ENCODE measurements at places on chromosomes 16 and 17.
A peak's percentile ranks its signal among the peaks of the same experiment; 100 is the strongest.

- H3K27ac ChIP-seq = no peak overlapping the region
- peaks cover 12% of the 10 kb centered on the region for H3K4me1 ChIP-seq
- H3K27me3 ChIP-seq = peaks cover 2% of the 10 kb centered on the region
- DNase-seq = no peak
- peaks cover 8% of the 10 kb centered on the region for H3K36me3 ChIP-seq
- H3K4me3 ChIP-seq = no peak overlapping the region
These were observed 209.0 kb downstream of the RGS9 start for GRCh38 chr17:65346166-65346565.

DNA sequence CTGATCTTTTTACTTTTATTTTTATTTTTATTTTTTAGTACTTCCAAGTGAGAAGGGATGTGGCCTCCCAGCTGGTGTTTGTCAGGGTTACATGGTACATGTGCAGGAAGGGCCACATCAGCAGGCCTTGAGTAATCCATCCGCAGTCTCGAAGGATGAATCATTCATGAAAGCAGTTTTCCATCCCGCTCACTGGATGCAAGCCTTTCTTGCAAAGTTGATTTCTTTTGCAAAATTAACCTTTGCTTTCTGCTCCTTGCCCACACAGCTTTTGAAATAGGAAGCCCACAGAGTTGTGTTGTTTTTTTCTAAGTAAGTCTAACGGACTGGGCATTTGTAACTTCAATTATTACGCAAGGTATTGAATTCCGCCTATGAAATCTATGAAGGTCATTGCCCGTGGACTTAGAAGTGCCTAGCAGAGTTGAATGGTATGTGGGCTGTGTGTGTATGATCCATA, 157.4 kb downstream of the PRKCA start:
- H3K27me3 ChIP-seq = no peaks in the 10 kb centered on the region
- no peak for DNase-seq
- peaks cover 18% of the 10 kb centered on the region for H3K36me3 ChIP-seq

DNA sequence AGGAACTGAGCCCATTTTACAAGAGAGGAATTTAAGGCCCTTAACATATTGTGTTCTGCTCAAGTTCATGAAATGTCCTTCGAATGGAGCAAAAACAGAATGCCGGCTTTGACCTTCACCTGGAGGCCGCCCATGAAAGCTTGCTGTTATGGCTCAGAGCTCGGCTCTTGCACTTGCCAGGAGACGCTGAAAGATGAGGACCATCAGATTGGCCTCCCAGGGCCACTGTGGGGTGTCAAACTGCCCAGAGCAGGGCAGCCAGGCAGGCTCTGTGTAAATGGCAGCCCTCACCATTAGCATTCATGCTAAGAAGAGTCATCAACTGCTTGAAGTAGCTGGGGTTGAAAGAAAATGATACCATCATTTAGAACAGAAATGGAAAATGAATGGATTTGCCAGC, 39.3 kb downstream of the IL21R start:
- H3K27ac ChIP-seq = peak overlapping the region; percentile 62
- H3K36me3 ChIP-seq = peaks cover 55% of the 10 kb centered on the region
- no peak for DNase-seq
- no peak overlapping the region for H3K4me3 ChIP-seq
- H3K4me1 ChIP-seq = peaks cover 15% of the 10 kb centered on the region
- no peaks in the 10 kb centered on the region for H3K27me3 ChIP-seq

GRCh38 chr17:39244600-39245570, 19.1 kb upstream of the STAC2 start:
- H3K27ac ChIP-seq = no peak overlapping the region
- peaks cover 18% of the 10 kb centered on the region for H3K4me1 ChIP-seq
- H3K36me3 ChIP-seq = no peaks in the 10 kb centered on the region
- H3K4me3 ChIP-seq = peak overlapping the region; percentile 65
- no peaks in the 10 kb centered on the region for H3K27me3 ChIP-seq

DNA sequence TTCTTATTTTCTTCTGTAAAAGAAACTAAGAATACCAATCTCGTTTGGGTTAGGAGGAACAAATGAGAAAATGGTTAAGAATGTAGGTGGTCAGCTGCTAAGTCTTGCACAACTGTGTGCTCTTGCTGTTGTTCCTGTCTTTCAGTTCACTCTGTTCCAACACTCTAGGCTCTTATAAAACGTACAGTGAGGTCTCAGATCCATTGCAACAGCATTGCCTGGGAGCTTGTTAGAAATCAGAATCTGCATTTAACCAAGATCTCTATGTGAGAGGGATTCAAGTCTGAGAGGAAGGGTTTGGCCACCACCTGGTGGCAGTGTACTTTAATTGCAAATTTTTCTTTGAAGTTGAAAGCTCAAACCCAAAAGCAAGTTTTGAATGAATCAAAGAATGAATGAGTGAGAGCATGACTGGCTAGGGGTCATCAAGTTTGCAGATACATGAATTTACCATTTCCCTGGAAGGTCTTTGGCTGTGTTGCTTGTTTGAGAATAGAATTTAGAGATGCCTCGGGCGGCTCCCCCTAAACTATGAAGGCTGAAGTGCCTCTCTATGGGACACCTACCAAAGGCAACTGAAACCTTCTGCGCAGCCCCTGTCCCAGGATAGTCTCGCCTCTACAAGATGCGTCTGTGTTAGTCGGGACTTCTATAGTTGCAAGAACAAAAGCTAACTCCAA, 2.5 kb downstream of the ALOX15B start:
- no peaks in the 10 kb centered on the region for H3K36me3 ChIP-seq
- peak; percentile 17 for DNase-seq
- peaks cover 9% of the 10 kb centered on the region for H3K4me1 ChIP-seq
- H3K4me3 ChIP-seq = no peak overlapping the region

DNA sequence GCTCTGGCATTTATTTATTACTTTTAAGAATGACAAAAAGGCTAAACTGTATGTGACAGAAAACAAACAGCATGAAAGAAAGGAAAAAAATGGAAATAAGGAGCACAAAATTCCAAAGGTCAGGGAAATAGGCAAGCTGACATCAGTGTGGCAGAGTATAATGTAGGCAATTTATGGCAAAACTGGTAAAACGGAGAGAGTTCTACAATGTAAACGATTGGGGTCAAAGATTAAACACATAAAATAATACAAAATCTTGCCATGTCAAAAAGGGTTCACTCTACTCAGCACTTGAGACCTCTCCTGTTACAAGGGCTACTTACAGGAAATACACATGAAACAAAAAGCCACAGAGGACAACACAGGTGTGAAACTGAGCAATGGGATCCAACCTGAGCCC, 47.0 kb upstream of the CDRT4 start:
- H3K27me3 ChIP-seq = no peaks in the 10 kb centered on the region
- DNase-seq = no peak
- no peak overlapping the region for H3K27ac ChIP-seq
- no peaks in the 10 kb centered on the region for H3K4me1 ChIP-seq

DNA sequence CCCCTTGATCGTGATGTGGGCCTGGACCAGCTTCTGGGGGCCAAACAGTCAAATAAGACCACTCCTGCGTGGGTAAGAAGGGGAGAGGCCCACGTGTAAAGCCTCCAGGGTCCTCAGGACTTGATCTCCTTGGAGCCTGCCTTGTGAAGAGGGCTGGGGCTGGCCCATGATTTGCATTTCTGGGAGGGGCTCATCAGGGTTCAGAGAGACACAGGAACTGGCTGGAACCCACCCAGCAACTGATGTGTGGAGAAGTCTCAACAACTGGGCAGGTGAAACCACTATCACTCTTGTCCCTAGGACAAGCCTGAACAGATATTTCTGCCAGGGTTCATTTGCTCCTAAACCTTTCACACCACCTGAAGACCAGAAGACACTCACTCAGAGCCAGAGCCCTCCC, 214.7 kb downstream of the ZNF423 start:
- no peaks in the 10 kb centered on the region for H3K27me3 ChIP-seq
- DNase-seq = no peak
- no peak overlapping the region for H3K27ac ChIP-seq
- no peak overlapping the region for H3K4me3 ChIP-seq
- H3K4me1 ChIP-seq = peaks cover 1% of the 10 kb centered on the region
- H3K36me3 ChIP-seq = no peaks in the 10 kb centered on the region

GRCh38 chr16:68436581-68436980, 11.7 kb downstream of the SMPD3 start:
- H3K27me3 ChIP-seq = no peaks in the 10 kb centered on the region
- no peak overlapping the region for H3K4me3 ChIP-seq
- no peak overlapping the region for H3K27ac ChIP-seq

GRCh38 chr17:69596141-69596540, 181.6 kb downstream of the MAP2K6 start:
- no peak overlapping the region for H3K4me3 ChIP-seq
- no peak for DNase-seq
- H3K27me3 ChIP-seq = peaks cover 9% of the 10 kb centered on the region
- no peak overlapping the region for H3K27ac ChIP-seq

DNA sequence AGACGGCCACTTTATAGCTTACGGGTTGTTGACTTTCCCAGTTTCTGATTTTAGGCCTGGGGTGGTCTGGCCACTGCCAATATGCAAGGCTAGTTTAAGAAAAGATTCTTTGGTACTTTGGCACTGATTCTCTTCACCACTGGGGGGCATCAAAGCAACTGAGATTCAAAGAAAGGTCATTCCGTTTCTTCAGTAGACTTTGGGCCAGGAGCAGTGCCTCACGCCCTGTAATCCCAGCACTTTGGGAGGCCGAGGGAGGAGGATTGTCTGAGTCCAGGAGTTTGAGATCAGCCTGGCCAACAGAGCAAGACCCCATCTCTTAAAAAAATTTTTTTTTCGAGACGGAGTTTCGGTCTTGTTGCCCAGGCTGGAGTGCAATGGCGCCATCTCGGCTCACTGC, 53.0 kb downstream of the RPA1 start:
- no peaks in the 10 kb centered on the region for H3K4me1 ChIP-seq
- H3K27ac ChIP-seq = no peak overlapping the region

GRCh38 chr16:24810951-24811843, 34.6 kb upstream of the SLC5A11 start:
- H3K36me3 ChIP-seq = peaks cover 8% of the 10 kb centered on the region
- H3K27me3 ChIP-seq = no peaks in the 10 kb centered on the region
- no peak overlapping the region for H3K4me3 ChIP-seq
- H3K27ac ChIP-seq = peak overlapping the region; percentile 65

GRCh38 chr17:27882162-27882840, 10.9 kb downstream of the LYRM9 start:
- H3K36me3 ChIP-seq = no peaks in the 10 kb centered on the region
- no peak for DNase-seq
- H3K4me3 ChIP-seq = no peak overlapping the region
- H3K27ac ChIP-seq = no peak overlapping the region

DNA sequence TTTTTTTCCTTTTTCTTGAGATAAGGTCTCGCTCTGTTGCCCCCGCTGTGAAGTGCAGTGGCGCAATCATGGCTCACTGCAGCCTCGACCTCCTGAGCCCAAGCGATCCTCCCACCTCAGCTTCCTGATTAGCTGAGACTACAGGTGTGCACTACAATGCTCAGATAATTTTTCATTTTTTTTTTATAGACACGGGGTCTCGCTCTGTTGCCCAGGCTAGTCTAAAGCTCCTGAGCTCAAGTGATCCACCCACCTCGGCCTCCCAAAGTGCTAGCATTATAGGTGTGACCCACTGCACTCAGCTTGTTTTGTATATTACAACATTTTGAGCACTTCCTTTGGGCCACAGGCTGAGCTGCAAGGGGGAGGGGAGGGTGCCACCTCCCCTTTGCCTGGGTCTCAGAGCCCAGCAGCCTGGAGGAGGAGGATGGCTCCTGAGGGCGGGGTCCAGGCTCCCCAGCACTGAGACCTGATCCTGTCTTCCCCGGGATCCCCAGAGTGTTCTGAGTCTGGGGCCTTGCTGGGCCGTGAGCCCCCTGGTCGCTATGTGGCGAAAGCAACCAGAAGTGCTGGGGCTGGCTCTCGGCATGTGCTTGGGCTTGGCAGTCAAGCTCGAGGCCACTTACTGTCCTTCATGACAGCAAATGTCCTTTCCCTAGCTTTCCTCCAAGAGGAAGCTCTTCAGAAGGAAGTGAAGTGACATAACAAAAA, 8.1 kb downstream of the DEF8 start:
- no peak overlapping the region for H3K4me3 ChIP-seq
- DNase-seq = no peak
- H3K4me1 ChIP-seq = no peaks in the 10 kb centered on the region
- no peak overlapping the region for H3K27ac ChIP-seq
- no peaks in the 10 kb centered on the region for H3K27me3 ChIP-seq

GRCh38 chr17:77720946-77721845, 237.3 kb upstream of the TNRC6C start:
- peaks cover 4% of the 10 kb centered on the region for H3K36me3 ChIP-seq
- DNase-seq = no peak
- H3K27me3 ChIP-seq = peaks cover 10% of the 10 kb centered on the region
- H3K4me1 ChIP-seq = peaks cover 11% of the 10 kb centered on the region
- H3K27ac ChIP-seq = no peak overlapping the region

GRCh38 chr17:75539967-75540729, 14.7 kb downstream of the LLGL2 start:
- H3K27me3 ChIP-seq = no peaks in the 10 kb centered on the region
- no peak for DNase-seq
- no peaks in the 10 kb centered on the region for H3K36me3 ChIP-seq
- peaks cover 10% of the 10 kb centered on the region for H3K4me1 ChIP-seq

GRCh38 chr16:49112754-49113153, 168.9 kb downstream of the CBLN1 start:
- peaks cover 9% of the 10 kb centered on the region for H3K27me3 ChIP-seq
- H3K4me3 ChIP-seq = no peak overlapping the region
- no peaks in the 10 kb centered on the region for H3K36me3 ChIP-seq
- H3K27ac ChIP-seq = no peak overlapping the region
- H3K4me1 ChIP-seq = peaks cover 2% of the 10 kb centered on the region
- DNase-seq = no peak

GRCh38 chr16:23355106-23355670, 53.1 kb downstream of the SCNN1B start:
- no peaks in the 10 kb centered on the region for H3K4me1 ChIP-seq
- H3K27me3 ChIP-seq = peaks cover 3% of the 10 kb centered on the region
- no peak for DNase-seq

DNA sequence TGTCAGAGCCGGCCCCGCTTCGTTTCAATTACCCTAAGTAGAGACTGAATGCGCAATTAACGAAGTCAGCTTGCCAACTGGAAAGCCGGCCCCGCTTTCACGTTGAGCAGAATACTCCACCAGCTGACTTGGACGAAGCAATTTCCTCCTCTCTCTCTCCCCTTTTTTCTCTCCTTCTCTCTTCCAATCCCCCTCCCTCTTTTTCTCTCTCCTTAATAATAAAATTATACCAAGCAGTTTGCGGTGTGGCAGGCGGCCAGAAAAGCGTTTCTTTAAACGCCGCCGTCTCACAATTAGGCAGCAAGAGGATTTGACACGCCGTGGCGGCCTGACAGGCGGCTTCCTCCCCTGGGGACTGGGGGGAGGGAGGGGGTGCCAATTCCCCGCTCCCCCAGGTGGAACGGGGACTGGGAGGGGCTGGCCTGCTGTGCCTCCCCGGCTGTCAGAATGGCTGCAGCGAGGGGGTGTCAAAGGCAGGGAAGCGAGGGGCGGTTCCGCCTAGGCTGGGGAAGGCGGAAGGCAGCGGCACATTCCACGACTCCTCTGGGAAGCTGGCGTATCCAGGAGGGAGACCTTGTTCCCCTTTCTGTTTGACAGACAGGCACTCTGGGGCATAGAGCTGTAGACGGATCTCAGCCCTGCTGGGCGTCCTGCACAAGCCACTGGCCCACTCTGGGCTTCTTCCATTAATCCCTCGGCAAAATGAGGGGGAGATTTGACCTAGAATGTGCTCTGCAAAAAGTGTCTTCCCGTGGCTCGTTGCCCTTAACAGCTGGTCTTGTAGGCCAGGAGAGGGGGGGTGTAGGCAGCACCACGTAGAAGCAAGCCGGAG, 52.7 kb downstream of the SREBF1 start:
- H3K36me3 ChIP-seq = no peaks in the 10 kb centered on the region
- H3K27ac ChIP-seq = peak overlapping the region; percentile 90
- H3K27me3 ChIP-seq = no peaks in the 10 kb centered on the region
- H3K4me3 ChIP-seq = peak overlapping the region; percentile 92

All from naive thymus-derived CD8-positive, alpha-beta T cell (primary cell).